AG10803 (cell line): ENCODE measurements at places on chromosomes 3 and 15.

DNA sequence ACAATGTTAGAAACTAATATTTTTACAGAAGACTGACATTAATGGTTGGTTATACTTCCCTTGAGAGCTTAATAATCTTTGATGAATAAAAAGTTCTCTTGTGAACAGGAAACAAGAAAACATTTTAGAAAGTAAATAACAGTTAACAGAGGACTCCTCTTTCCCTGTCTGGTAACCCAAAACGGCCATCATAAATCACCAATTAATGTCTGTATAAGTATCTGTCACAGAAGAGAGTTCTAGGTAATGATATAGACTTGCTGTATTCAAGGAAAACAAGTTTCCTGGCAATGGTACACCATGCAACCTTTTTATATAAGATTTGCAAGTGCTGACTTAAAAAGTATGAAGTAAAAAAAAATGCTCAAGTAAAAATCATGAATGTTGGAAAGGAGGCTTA lies 426.7 kb downstream of the SOX2 start:
- DNase-seq: no peak

DNA sequence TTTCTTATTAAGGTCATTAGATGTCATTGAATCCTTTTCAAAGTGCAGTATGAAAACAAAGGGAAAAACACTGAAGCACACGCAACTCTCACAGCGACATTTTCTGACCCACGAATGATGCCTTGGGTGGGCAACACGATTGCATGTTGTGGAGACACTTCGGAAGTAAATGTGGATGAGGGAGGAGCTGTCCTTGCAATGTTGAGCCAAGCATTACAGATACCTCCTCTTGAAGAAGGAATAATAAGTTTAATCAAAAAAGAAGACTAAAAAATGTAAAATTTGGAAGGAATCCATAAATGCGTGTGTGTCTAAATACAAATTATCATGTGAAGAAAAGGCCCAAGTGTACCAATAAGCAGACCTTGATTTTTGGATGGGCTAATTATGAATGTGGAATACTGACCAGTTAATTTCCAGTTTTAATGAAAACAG lies 16.9 kb downstream of the THBS1 start:
- DNase-seq: peak; percentile 99

GRCh38 chr3:151299006-151299405 lies 17.6 kb downstream of the GPR87 start:
- DNase-seq: no peak

- DNase-seq: no peak
These were observed 12.3 kb downstream of the TCF12 start for GRCh38 chr15:56930669-56931313.

GRCh38 chr3:48997714-48998637 lies 7.9 kb downstream of the P4HTM start:
- DNase-seq: no peak

GRCh38 chr15:98580572-98580971 lies 67.8 kb upstream of the IGF1R start:
- peak; percentile 38 for DNase-seq

GRCh38 chr15:81105545-81105944 lies 28.5 kb upstream of the CFAP161 start:
- DNase-seq: peak; percentile 53

GRCh38 chr3:131082871-131083863 lies 56.5 kb downstream of the NEK11 start:
- peak; percentile 24 for DNase-seq

DNA sequence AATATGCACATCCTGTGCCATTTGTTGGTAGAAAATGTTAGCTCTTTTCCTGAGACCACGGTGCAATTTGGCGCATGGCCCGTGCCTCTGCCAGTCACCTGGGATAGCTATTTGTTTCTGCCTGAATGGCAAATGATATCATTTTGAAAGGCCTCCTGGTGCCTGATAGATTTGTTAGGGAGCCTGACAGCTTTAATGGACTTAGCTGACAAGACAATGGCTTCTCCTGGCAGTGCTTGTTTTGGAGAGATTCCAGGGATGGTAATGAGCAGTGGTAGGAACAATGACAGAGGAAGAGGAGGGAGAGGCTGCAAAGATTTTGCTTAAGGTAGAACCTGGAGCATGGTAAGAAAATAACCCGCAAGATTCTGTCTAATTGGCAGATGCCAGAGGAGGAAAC lies 268.5 kb downstream of the CLSTN2 start:
- no peak for DNase-seq
